Heart left ventricle (tissue), 16 donors: ENCODE measurements at places on chromosomes 3 and 15.
A peak's percentile ranks its signal among the peaks of the same experiment; 100 is the strongest.

DNA sequence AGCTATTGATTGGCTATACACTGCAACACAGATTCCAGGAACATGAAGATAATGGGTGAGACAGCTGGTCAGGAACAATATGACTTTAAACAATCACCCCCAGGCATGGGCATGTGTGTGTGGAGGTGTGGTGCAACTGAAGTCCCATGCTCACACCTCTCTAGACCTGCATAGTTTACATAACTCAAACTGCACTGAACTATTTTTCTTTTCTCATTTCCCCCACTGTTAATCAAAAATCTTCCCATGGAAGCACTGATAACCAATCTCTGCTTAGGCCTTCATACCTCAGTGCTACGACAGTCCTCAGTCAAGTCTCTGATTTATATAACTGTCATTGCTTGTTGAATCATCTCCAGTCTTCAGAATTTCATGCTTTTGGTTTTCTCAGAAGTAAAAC, 600.2 kb downstream of the NTRK3 start:
- DNase-seq = no peak

DNA sequence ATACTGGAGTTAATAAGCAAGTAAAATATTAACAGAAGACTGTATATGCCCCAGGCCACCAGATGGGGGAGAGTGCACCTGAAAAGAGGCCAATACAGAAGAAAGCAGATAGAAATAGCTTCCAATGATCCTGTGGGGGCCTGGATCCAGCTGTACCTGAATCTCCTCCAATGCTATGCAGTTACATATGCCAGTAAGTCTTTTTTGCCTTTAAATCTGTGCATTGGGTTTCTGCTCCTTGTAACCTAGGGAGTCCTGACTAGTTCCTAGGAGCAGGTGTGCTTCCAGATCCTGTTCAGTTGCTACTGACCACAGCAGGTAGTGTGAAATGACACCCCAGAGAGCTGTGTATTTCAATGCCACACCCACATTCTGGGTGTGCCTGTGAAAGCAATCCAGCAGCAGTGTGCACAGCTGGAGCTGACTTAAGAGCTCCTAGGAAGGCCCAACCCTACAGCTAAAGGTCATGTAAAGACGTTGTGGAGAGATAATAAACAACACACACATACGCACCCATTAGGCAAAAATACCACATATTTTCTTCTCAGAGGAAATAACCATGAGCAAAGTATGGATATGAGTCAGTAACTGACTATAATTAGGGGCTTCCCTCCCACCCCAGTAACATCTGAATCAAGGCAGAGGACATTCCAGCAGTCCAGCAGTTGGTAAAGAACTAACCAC, 62.2 kb upstream of the AKAP13 start:
- DNase-seq = no peak

DNA sequence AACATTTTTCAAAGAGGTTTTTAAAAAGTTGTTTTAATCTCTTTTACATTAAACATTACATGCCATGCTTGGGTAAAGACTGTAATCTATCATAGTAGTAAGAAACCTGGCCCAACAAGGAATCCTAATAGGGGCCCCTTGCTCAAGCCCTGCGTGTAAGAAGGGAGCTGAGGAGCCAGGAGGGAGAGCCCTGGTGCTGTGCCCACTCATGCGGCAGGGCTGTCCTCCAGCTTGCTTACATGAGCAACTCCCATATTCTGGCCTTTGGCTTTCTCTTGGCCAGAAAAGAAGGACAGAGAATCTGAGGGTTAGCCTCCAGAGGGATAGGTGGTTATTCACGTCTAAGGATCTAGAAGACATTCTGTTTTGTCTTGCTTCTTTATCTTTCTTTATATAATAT, 49.8 kb downstream of the KBTBD12 start:
- no peak for DNase-seq

GRCh38 chr3:50617911-50618481, 1.0 kb downstream of the MAPKAPK3 start:
- peak; percentile 83 for DNase-seq

GRCh38 chr3:179615458-179616173, 11.0 kb downstream of the NDUFB5 start:
- DNase-seq = no peak

- DNase-seq = no peak
Measured at GRCh38 chr3:4494895-4495264, 1.7 kb downstream of the ITPR1 start.

DNA sequence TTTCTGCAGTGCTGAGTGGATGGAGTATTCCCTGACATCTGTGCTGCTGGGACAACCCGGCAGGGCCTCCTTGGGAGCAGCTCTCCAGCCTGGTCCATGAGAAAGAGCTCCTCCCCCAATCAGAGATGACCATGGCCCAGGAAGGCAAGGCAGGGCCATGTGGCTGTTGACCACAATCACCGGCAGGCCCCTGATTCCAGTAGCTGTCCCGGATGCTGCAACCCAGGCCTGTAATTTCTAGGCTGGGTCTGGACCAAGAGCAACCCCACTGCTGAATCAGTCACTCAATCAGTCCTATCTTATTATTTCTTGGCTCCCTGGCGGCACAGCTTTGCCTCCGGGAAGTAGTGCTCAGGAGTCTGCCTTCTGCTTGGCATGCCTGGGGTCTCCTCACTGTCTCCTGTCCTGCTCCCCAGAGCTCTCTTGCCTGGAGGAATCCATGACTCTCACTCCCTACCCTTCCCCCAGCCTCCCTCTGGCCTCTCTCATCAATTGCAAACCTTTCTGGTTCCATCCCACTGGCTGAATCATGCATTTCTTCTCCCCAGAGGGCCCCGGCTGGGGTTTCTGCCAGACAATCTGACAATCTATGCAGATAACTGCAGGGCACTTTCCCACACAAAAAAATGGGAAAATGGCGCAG, 32.6 kb upstream of the ITGA11 start:
- DNase-seq = no peak

DNA sequence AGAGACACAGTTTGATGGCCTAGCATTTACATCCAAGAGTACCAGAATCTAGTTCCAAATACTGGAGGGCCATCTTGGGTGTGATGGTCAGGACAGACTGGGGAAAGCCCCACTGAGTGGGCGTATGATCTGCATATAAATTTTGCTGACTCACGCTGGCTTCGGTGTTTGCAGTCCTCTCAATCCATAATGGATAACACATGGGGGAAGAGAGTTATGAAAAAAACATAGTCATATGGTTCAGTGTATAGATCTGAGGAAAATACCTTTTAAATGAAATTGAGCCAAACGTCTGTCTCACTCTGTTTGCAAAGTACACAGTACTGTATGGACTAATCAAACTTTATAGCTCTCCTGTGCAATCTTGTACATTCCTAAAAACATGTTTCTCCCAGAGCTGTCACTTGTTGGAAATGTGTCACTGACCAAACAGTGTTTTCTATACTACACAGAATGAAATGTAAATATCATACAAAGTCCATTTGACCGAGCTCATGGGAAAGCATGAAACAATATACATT, 125.3 kb upstream of the THBS1 start:
- no peak for DNase-seq

- DNase-seq = no peak
Measured at GRCh38 chr3:36511791-36512486, 131.6 kb downstream of the STAC start.
